Breast epithelium (tissue), 4 donors: ENCODE measurements at places on chromosomes 6 and 20. TPM values are rescaled to one million over a fixed set of nuclear protein-coding genes. Genes with fewer than 3 reads are reported as not detected.

The SLC12A5 gene
- not detected for total RNA-seq

DNA sequence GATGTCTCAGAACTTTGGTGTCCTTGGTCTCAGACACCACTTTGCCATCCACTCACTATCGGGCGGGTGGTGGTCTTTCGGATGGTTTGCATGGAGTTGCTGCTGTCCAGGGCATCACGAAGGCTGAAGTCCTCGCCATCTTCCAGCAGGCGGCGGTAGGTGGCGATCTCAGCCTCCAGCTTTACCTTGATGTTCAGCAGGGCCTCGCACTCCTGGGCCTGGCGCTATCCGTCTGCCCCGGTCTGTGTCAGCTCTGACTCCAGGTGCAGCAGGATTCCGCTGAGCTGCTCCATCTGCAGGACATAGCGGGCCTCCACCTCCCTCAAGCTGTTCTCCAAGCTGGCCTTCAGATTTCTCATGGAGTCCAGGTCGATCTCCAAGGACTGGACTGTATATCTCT is 36.0 kb downstream of the ZNF311 start:
- DNase-seq = no peak

DNA sequence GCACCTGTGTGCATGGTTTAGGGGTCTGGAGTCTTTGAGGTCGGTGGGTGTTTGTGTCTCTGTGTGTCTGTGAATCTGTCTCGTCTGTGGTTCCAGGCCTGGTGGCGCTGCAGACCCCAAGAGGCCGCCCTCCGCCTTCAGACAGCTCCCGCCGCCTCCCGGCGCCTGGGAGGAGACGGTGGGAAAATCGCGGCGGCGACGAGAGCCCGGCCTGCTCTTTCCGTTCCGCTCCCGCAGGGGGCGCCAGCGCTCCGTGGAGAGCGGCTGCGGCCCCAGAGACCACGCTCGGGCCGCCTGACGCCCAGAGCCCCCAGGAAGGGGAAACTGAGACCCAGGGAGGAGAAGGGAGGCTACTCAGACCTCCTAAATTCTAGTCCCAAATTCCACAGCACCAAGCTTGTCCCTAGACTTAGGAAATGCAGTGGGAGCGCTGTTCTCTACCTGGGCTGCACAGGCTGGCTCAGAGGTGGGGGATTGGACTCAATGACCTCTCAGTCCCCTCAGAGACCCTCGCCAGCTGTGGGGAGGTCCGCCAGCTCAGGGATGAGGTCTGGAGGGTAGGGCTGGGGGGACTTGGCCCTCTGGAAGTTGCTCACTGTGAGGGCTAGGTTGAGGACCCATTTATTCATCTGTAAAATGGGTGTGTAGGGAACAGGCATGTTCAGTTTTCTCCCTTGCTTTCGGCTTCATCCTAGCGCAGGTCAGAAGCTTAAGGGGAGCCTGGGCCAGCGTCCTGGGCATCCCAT is 36.9 kb upstream of the BLCAP start:
- DNase-seq = no peak

The MCM3 gene
- 44.5 TPM for total RNA-seq

The TGM3 gene
- not detected for total RNA-seq

The FAM8A1 gene
- 33.8 TPM for total RNA-seq

GRCh38 chr6:31058128-31058894 is 48.0 kb downstream of the MUC22 start:
- DNase-seq = no peak

GRCh38 chr6:133062696-133063306 is 178.4 kb upstream of the EYA4 start:
- no peak for DNase-seq
